Stimulated activated CD4-positive, alpha-beta T cell treated with anti-CD3 and anti-CD28 coated beads, Interleukin-1b, Interleukin-23, amount 100 ng/mL, for 1 hour (primary cell): ENCODE measurements at places on chromosomes 3 and 15.

DNA sequence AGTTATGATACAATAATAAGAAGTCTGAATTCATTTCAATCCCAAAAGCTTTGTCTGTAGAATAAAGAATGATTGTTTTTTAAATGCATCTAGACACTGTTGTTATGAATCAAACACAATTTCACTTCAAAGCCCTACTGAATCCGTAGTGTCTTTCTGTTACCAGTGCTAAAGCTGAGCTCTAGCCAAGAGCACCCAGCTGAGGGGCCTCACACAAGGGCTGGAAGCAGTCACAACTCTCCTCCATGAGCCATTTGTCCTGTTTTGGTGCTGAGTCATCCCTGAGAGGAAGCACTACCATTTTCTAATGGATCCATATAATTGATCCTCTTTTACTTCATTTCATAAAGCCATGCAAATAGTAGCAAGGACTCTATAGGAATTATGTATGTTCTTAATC lies 158.2 kb upstream of the ANKRD28 start:
- DNase-seq, result no peak

DNA sequence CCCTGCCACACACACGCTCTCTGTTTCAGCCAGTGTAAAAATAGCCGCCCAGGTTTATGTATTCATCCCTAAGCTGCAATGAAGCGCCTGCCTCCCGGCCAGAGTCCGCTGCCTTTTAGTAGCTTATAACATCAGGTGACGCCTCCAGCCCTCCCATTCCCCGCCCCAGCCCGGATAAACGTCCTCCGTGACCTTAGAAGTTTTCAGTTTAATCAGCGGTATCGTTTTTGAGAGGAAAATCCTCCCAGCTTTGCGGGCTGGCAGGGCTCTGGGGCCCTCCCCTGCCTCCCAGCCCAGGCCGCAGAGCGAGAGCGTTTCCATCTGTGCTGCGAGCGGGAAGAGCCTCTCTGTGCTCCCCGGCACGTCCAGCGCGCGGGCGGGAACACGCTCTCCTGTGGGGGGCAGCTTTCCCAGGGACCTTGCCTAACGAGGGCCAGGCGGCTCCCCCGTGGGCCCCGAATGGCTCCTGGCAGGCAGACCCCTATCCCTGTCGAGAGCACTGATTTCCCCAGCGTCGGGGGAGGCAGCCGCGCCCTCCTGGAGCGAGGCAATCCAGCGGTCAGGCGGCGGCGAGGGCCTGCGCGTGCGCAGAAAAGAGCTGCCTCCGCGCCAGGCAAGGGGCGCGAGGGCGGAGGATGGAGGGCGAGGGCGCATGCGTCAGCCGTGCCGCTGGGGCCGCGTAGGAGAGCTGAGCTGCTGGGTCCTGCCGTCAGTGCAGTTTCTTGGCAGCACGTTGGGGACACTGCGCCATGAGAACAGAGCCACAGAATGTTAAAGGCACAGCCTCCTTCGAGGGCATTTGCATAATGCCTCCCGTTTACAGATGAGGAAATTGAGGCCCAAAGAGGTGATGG lies 71.1 kb downstream of the CCNL1 start:
- DNase-seq, result peak; percentile 87

DNA sequence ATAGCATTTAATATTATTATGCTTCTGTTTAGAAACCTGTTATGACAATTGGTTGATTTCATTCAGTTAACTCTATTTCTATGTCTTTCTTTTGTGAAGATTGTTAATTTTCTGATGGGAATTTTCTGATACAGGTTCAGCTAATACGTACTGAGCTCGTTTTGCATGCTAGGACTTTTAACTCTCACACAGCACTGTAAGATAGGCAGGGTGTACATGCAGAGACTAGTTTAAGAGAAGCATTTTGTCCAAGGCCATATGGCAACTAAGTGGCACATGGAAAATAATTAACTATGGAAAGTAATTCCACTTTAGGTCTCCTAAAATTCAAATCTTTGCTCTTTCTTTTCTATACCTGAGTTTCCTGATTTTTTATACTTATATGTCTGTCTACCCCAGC lies 81.9 kb downstream of the IL1RAP start:
- DNase-seq, result no peak

- DNase-seq, result no peak
Measured at GRCh38 chr15:98946301-98947255, 61.0 kb downstream of the PGPEP1L start.

DNA sequence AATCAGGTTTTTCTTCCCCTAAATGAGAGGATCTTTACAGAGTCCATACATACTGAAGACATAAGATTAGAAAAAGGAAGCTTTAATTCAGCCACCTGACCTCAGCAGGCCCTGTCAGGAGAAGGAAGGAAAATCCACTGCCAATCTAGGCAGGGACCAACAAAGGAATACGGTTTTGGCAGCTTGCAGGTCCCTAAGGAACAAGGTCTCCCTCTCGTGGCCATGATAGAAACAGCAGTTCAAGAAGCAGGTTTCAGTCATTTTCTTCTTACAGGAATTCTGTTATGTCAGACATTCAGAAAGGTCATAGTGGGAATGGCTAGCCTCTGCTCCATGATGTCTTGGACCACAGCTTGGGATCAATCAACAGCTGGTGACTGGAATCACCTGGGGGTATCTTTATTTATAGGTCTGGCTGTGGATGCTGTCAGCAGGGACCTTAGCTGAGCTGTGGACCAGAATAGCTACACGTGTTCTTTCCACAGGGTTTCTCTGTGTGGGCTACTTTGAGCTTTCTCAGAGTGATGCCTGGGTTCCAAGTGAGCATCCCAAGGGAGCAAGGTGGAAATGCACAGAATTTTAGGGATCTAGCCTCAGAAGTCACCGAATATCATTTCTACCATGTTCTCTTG lies 9.4 kb upstream of the CMSS1 start:
- DNase-seq, result no peak

GRCh38 chr3:191361456-191361855 lies 31.1 kb upstream of the UTS2B start:
- DNase-seq, result no peak
